ENCODE measurements at places on chromosomes 3 and 15.

DNA sequence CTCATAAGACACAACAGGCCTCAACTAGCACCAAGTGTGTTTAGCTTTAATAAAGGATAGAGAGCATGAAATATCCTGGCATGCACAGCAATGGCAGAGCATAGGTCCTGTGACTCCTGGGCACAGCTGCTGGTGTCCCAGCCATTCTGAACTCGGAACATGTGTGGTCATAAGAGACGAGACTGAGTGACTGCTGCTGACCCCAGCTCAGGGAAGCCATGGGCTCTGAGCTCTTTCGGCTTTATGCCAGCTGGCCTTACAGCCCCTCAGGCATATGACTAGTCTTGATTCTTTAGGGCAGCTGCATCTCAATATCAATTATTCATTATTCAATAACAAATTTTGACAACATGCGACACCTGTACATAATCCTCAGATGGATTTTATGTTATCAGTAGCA lies 62.4 kb upstream of the TOPAZ1 start:
- no peak for DNase-seq

DNA sequence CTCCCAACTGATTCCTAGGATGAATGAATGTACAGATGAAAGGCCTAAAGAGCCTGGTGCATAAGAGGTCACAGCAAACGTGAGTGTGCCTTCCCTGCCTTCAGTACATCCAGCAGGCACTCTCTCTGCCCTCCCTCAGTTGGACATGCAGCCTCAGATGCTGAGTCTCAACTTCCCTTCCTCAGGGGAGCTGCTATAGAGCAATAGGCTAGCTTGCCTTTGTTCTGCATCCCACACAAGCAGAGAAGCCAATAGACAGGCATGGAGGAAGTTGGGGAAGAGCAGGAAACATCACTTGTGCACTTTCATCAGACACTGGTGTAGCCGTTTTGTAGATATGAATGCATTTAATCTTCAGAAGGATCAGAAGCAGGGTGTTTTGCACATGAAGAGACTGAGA lies 147.5 kb upstream of the THBS1 start:
- DNase-seq = no peak

DNA sequence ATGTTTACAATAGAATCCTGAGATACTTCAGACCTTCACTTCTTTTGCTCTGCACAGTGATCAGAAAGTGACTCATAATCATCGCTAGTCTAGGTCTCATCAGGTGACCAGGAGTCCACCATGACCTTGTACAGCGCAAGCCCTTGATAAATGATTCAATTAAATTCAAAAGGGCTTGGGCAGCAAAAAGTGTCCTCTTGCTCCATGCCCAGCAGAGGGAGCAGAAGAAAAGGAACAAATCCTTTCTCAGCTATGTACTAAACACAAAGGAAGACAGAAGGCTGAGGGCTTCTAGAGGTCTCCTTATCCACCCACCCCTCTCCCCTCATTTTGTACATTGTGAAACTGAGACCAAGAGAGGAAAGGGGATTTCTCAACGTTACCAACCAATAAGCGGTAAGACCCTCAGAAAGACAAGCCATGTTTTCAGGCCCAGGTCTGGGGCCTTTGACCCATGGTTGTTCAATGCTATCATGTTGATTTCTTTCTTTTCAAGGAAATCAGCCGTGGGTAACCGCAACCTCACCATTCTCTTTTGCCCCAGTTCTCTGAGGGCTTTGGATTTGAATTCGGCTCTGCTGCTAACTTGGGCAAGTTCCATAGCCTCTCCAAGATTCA lies 74.8 kb downstream of the AQP9 start:
- DNase-seq = no peak

DNA sequence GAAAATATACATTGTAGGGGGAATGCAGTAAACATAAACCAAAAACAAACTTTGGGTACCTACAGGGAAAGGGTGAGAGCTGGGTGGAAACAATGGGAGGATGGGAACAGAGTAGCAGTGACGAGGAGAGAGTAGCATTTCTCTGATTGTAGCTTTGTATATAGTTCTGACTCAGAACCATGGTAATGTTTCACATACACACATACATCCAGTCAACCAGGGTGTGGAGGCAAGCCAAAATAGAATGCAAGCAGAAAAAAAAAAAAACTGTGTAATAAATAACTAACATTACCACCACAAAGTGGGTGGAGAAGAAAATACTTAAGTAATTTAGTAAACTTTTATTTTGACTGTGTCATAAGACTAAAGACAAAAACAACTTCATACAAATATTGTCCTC lies 27.2 kb downstream of the BCL2A1 start:
- DNase-seq = no peak

GRCh38 chr3:41717641-41718040 lies 244.3 kb downstream of the ULK4 start:
- DNase-seq = no peak

- no peak for DNase-seq
Observed at GRCh38 chr15:76286271-76286879, 24.9 kb downstream of the ETFA start.

DNA sequence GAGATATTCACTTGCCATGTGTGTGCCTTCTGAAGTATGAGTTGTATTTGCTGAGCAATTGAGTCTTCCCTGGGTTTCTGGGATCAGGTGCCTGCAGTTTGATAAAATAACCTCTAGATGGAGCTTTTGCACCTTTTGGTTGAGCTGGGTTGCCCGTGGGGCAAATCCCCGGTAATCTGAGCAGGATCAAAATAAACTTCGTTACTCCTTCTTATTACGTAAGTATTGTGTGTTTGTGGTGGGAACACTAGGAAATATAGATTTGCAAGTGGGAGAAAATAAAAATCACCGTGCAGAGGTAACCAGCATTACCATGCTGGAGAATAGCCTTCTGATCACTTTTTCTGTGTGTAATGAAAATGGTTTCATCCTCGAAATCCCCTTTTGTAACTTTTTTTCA lies 277.4 kb upstream of the NR2E3 start:
- DNase-seq = no peak

- no peak for DNase-seq
Observed at GRCh38 chr3:170751083-170751898, 118.7 kb downstream of the RPL22L1 start.

DNA sequence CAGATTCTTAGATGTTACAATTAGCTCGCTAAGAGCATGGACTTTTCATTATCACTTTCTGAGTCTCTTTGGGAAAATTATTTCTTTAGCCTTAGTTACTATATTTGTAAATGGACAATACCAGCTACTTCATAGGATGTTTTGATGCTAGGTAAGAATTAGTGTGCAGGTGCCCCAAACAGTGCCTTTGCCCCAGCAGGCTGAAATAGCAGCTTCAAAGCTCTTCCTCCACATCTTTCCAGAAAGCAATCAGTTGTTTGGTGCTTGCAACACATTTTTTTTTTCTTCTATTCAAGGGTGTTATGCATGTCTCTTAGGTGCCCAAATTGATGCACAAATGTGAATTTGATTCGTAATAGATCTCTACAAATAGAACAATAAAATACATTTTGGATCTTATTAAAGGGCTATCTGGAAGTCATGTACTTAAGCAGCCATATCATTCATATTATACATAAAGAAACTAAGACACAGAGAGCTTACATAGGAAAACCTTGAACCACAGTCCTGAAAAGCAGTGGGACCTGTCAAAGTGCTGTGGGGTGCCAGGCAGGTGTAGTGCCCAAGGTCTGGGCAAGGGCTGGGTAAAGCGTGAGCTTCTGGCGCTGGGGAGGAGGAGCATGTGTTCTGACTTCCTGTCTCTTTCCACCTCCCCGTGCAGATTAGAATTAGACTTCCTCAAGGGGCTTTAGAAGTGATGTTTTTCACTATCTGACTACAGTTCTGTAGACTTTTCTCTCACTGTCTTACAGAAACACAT lies 62.9 kb downstream of the FNDC3B start:
- DNase-seq = peak; percentile 19

GRCh38 chr3:140472306-140473020 lies 205.4 kb upstream of the TRIM42 start:
- no peak for DNase-seq

GRCh38 chr3:141308588-141309218 lies 59.6 kb upstream of the ZBTB38 start:
- DNase-seq = no peak

DNA sequence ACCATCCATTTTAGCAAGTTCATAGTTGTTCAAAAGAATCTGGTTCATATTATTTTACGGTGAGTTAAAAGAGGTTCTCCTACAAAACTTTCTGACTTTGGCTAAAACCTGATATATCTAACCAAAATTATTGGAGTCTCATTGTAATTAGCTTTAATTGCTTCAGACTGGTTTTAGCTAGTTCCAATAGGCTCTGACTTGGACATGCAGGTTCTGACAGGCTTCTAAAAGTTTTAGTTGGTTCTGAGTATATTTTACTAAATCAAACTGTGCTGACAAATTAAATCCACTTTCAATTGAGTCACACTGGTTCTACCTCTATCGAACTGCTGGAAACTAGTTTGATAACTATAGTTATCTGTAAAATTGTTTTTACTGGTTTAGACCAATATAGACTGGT lies 42.1 kb upstream of the RSL24D1 start:
- no peak for DNase-seq

DNA sequence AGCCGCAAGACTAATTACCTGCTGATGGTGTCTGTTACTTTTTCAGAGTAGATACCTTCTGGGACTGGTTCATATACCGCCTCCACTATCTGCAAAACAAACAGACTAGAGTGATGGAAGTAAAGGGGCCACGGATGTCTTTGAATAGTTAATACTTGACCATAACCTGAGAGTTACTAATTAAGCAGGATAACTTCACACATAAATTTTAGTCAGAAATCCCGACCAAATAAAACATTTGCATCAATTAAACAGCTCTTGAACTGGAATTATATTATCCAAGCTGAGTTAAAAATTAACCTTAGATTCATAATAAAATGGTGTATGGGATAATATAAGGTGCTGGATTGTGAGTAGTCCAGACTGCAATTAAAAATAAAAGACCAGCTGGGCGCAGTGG lies 167.7 kb downstream of the NEK10 start:
- DNase-seq = no peak

GRCh38 chr3:150249779-150250470 lies 158.2 kb upstream of the TSC22D2 start:
- DNase-seq = no peak

DNA sequence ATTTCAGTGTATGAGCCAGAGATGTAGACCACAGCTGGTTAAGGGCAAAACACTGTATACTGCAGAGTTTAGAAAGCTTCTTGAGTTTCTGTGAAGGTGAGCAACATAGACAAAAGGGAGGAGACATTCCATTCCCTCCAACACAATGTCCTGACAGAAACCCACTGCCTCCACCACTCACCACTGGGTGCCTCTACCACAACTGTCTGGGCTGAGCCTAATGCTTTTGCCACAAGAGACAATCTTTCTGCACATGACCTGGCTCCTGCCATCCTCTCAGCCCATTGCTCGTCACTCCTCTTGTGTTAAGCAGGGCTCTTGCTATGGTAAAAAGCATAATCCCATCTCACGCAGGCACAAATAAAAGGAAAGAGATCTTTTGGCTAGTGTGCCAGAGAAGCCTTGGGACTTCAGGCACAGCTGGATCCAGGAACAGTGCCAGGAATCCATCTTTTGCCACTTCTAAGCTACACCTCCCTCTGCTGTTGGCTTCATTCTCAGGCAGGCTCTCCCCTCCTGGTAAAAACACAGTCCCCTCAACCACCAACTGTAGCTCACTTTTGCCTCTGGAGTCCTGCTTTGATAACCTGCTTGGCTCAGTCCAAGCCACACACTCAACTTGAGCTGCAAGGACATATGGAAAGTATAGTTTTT lies 140.6 kb upstream of the PRR20G start:
- DNase-seq = no peak

- no peak for DNase-seq
Observed at GRCh38 chr3:53354945-53355498, 7.7 kb upstream of the DCP1A start.

DNA sequence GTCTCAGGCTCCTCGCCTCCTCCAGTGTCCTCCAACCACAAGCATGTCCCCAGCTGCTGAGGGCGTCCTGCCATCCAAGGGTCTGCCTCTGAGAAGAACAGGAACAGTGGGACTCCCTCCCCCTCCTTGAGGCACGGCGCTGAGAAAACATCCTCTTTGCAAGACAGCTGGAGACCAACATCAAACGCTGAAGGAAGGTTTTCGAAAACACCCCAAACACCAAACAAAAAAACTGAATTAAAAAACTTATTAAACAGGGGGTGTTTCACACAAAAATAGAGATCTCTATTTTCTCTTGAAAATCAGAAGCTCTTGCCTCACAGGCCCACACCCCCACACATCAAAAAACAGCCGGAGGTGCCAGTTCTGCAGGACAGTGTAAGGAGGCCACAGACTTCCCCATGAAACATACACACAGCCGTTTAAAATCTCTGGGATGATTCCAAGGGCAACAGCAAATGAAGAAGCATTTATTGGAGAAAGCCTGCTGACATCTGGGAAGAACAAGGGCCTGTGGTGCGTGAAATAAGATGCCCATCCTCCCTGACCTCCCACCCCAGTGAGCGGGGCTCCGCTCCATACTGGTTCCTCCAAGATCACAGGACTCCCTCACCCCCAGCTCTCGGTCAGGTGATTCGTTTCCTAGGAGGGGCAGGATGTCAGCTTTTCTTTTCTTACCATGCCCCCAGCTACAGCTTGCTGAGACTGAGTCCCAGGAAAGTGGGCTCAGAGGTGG lies 71.3 kb downstream of the NUP210 start:
- no peak for DNase-seq

Measured in stimulated activated CD8-positive, alpha-beta memory T cell treated with anti-CD3 and anti-CD28 coated beads, Interleukin-7, amount 100 ng/mL, for 1 hour (primary cell).